ENCODE measurements at places on chromosomes 4 and X.

DNA sequence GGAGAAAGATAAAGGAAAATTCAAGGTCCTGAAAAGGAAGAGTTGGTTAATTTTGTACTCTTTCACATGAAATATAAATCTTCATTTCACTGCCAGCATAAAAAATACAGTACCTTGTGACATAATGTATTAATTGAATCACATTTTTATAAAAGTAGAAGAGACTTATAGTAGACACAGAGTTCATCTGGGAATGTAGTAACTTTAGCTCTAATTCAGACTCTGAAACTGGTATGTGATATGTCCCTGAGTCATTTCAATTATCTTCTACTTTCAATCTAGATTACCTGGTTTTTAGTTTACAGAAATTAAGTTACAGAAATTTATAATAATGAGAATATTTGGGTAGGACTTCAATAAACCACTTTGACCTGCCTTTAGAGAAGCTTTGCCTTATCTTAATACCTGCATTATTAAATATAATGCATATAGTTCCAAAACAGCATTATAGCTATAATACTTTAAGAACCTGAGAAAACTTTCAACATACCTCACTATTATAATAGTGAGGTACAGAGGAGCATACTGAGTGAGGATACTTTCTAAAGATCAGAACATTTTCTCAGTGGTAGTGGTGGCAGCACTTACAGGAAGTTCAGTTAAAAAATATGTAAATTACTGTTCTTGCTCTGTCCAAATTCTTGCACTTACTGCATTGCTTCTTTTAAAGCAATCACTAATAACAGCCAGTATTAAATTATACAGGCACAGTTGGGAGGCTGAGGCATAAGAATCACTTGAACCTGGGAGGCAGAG lies 11.2 kb downstream of the NEK1 start:
- no peak for DNase-seq

DNA sequence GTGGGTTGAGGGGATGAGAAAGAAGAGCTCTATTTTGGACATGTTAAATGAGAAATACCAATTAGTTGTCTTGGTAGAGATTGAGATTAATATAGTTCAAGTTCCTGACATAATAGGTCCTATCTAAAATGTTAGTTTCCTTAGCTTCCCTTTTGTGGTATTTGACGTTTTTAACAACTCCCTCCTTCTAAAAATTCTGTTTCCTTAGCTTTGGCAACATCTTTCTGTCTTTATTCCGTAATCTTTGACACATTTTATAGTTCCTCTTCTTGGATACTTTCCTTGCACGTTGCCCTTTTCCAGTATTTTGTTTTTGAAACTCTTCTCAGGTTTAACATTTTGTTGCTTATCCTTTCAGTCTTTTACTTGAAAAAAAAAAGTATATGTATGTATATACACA lies 36.9 kb downstream of the LAMTOR3 start:
- DNase-seq = no peak

DNA sequence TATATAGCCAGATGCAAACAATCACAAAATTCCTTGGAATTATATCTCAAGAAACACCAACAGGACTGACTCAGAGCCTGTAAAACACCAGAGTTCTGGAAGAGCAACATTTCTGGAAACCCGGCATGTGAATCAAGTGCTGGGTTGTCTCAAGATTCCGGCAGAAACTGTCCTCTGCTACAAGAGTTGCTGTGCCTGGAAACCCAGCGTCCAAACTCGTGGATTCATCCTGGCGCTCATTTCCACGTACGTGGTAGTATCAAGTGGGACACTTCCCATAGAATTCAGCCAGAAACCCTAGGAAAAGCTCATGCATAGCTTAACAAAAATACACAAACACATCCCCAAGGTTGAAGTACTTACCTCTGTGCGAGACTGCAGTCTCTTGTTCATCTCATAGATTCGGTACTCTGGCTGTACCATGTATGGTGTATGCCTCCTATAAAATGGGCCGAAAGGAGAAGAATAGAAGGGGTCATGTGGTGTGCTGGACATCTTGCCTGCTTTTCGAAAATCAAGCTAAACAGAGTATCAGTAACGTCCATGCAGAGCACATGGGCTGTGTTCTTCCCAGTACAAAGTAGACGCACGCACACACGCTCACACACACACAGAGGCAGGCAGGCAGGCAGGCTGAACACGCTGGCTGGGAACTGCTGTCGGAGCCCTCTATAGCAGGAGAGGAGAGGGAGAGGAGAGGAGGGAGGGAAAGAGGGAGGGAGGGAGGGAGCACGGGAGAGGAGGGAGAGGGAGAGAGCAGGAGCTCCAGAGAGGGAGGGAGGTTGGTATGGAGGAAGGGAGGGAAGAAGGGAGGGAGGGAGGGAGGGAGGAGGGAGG lies at the start of gene LDB2:
LDB2 (minus strand) TSS at position 655 of the 837 bp plus-strand sequence.
- peak; percentile 85 for DNase-seq

DNA sequence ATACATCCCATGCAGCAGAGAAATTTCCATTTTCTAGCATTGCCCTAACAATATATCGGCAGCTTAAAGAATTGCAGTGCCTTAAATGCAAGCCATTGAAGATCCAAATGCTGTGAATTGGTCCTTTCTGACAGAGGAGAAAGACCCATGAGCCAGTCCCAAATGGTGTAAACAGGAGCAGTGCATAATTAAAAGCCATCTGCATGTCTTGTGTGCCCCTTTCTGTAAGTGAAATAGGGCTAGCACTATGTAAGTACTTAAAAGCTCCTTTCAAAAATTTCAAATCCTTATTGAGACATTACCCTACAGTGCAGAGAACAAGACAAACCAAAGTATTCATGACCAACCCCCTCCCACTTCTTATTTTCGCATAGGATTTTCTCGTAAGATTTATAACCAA lies 108.7 kb upstream of the LCORL start:
- DNase-seq = no peak

- no peak for DNase-seq
Measured at GRCh38 chr4:31141832-31142142, 421.6 kb downstream of the PCDH7 start.

Data from left forelimb (tissue), 1 donor.